ENCODE measurements at places on chromosomes 2 and 18. TPM values are rescaled to one million over a fixed set of nuclear protein-coding genes. Genes with fewer than 3 reads are reported as not detected.

PDE11A gene
- 0.21 TPM for polyA plus RNA-seq

CDH19 gene
- polyA plus RNA-seq, result not detected

HOXD3 gene
- not detected for polyA plus RNA-seq

PECR gene
- 12.8 TPM for polyA plus RNA-seq

CYP27A1 gene
- polyA plus RNA-seq, result 4.5 TPM

EPB41L3 gene
- polyA plus RNA-seq, result 39.9 TPM

FTCDNL1 gene
- not detected for polyA plus RNA-seq

VWA3B gene
- not detected for polyA plus RNA-seq

HOXD9 gene
- not detected for polyA plus RNA-seq

SCN1A gene
- not detected for polyA plus RNA-seq

LHCGR gene
- 0.10 TPM for polyA plus RNA-seq

GALNT5 gene
- polyA plus RNA-seq, result 28.9 TPM

PARD3B gene
- 3.3 TPM for polyA plus RNA-seq

FBLN7 gene
- polyA plus RNA-seq, result 1.0 TPM

RNF152 gene
- polyA plus RNA-seq, result 7.5 TPM

TDRD15 gene
- polyA plus RNA-seq, result not detected

TGFA gene
- polyA plus RNA-seq, result not detected

C2orf68 gene
- polyA plus RNA-seq, result 10.1 TPM

ABCG5 gene
- polyA plus RNA-seq, result not detected

CNNM3 gene
- polyA plus RNA-seq, result 6.1 TPM

IL36B gene
- not detected for polyA plus RNA-seq

WIPF1 gene
- 14.2 TPM for polyA plus RNA-seq

SLC4A5 gene
- 0.20 TPM for polyA plus RNA-seq

MRO gene
- not detected for polyA plus RNA-seq

MEP1B gene
- not detected for polyA plus RNA-seq

TRIM43 gene
- polyA plus RNA-seq, result not detected

ILKAP gene
- 44.4 TPM for polyA plus RNA-seq

AQP12A gene
- not detected for polyA plus RNA-seq

CUL3 gene
- polyA plus RNA-seq, result 33.7 TPM

CRYGD gene
- not detected for polyA plus RNA-seq

ALPI gene
- polyA plus RNA-seq, result not detected

LINC00305 gene
- polyA plus RNA-seq, result not detected

SERPINB2 gene
- polyA plus RNA-seq, result 32.1 TPM

RAB12 gene
- 19.2 TPM for polyA plus RNA-seq

PPP1R1C gene
- 0.34 TPM for polyA plus RNA-seq

OBSL1 gene
- 51.8 TPM for polyA plus RNA-seq

SNED1 gene
- 3.7 TPM for polyA plus RNA-seq

ITPRIPL1 gene
- polyA plus RNA-seq, result 0.99 TPM

CHRNG gene
- not detected for polyA plus RNA-seq

CNDP1 gene
- polyA plus RNA-seq, result not detected

KIF5C gene
- 0.13 TPM for polyA plus RNA-seq

POTEI gene
- polyA plus RNA-seq, result not detected

MC4R gene
- polyA plus RNA-seq, result 0.14 TPM

CHRND gene
- polyA plus RNA-seq, result not detected

DTNB gene
- 5.3 TPM for polyA plus RNA-seq

SMAD7 gene
- 17.9 TPM for polyA plus RNA-seq

ANKRD23 gene
- polyA plus RNA-seq, result 1.6 TPM

THSD7B gene
- polyA plus RNA-seq, result not detected
